Activated T-cell treated with anti-CD3 and anti-CD28 coated beads for 48 hours (primary cell): ENCODE measurements at places on chromosomes 3 and 15.

DNA sequence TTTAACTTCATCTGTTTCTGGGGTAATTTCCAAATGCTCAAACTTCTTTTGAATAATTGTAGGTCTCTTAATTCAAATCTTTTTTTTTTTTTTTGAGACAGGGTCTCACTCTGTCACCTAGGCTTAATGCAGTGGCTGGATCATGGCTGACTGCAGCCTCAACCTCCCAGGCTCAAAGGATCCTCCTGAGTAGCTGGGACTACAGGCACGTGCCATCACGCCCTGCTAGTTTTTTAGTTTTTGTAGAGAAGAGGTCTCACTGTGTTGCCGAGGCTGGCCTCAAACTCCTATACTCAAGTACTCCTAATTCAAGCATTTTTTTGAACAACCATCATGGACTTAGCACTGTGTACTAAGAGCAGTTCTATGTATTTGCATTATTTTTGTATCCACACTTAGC, 3.8 kb upstream of the SIAH2 start:
- no peak for DNase-seq

DNA sequence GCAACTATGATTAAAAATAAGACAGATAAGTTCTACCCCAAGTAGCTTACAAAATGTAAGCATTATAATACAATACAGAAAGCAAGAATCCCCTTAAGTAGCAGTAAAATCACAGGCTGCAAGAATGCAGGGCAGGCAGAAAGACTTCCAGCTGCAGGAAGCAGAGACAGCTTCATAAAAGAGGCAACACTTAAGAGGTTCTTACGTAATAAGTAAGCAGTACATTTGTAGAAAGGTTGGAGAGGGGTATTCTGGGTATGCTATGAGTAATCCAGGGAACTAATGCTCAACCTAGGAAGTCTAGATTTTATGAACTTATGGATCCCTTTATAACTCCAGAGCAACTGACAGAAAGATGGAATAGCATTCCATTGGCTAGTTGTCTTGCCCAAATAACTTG, 151.6 kb downstream of the IL5RA start:
- no peak for DNase-seq

DNA sequence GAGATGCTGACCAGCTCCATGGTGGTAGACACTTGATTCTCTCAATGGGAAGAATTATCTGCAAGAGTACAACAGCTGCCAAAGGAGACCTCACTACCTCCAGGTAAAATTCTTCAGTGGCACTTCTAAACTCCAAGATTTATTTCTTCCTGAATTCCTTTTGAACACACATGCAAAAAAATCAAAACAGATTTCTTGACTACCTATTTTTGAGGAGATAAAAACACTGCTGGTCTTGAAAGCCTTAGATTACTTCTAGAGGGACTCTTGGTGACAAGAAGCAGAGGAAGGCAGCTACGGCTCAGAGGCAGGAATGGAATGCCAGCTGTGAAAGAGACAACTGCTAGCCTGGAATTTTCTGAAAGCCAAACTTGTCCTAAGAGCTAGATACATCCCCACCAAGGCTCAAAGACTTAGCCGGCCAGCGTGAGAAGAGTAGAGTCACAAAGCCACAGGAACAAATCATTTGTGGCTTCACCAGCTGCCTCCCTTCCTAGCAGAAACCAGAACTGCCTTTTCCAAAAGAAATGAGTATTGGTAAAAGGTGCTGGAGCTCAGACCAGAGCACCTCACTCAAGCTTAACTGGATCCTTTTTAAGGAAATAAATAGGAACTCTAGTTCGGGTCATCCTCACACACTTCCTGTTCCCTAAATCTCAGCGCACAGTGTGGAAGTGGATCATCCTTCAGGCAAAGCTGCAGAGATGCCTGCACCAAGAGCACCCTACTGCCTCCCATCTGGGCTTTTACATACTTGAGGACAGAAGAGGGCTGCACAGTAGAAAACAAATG, 32.6 kb downstream of the CLK3 start:
- no peak for DNase-seq

GRCh38 chr15:69998541-69999391, 99.0 kb downstream of the TLE3 start:
- no peak for DNase-seq

DNA sequence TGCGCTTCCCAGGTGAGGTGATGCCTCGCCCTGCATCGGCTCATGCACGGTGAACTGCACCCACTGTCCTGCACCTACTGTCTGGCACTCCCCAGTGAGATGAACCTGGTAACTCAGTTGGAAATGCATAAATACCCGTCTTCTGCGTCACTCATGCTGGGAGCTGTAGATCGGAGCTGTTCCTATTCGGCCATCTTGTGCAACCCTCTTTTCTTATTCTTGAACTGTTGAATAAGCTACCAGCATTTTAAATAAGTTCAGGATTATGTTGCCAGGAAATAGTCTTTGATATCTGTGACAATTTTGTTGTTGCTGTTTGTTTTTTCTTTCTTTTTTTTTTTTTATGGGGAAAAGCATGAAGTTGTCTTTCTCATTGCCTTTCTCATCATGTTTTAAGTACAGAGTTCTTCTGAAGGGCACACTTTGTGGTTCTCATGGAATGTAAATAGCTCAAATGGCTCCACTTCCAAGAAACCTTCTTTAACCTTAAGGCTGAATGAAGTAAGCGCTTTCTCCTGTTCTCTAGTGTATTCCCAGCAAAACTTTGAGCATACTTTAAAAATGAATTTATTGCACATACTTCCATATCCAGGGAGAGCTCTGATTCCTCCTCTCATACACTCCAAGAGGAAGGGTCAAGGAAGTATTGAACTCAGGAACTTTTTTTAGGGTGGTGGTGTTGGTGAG, 468.0 kb upstream of the TBL1XR1 start:
- DNase-seq = no peak

DNA sequence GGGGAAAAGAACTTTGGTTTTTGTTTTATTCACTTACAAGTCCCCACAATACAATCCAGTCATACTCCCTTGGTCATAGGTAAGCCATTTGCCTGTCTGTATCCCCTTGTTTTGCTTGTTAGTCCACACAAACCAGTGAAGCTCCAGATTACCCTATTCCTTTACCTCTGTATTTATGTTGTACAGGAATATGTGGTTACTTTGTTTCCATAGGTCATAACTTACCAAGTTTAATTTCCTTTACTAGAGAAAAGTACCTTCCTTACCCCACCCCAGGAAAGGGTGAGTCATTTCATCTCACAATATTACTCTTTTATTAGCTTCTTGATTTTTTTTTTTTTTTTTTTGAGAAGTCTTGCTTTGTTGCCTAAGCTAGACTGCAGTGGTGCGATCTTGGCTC, 113.4 kb upstream of the LRRFIP2 start:
- no peak for DNase-seq

DNA sequence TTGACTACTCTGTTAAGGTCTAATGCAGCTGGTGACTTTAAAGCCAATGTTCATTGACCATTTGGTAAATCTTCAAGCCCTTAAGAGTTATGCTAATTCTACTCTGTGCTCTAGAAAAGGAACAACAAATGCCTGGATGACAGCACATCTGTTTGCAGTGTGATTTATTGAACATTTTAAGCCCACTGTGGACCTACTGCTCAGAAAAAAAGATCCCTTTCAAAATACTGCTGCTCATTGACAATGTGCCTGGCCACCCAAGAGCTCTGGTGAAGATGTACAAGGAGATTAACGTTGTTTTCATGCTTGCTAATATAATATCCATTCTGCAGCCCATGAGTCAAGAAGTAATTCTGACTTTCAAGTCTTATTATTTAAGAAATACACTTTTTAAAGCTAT, 110.8 kb downstream of the TBC1D5 start:
- DNase-seq = no peak

- peak; percentile 56 for DNase-seq
Observed at GRCh38 chr3:108124337-108125152, 33.7 kb upstream of the CD47 start.

DNA sequence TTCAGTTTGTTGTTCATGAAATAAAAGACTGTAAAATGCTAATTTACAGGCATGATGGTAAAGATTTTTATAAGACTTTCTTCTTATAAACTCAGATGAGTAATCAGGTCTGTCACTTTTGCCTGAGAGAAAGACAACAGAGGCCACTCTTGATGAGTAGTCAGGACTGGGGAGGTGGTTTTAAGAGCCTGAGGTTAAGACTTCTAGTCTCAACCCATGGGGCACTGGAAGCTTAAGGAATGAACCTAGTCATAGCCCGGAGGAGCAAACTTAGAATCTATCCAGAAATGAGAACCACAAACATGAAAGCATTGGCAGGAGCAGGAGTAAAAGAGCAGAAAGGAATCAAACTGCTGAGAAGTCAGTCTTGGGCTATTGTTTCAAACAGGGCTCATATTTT, 846.3 kb upstream of the ARPP21 start:
- DNase-seq = no peak

- DNase-seq = no peak
Observed at GRCh38 chr3:58484045-58484721, 7.7 kb upstream of the KCTD6 start.

DNA sequence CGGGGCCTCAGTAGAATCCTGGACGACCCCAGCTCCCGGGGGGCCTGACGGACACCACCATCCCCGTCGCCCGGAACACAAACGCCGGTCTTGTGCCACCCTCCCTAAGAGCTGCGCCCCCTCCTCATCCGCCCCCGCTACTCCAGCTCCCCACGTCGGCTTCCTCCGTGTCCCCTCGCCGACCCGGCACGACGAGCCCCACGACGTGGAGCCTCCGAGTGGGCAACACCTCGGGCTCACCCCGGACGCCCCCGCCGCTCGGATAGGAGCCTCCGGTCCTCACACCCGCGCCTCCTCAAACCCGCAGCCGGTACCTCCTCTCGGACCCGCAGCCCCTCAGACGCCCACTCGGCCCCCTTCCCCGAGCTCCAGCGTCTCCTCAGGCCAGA, 525 bp downstream of the NPTN start:
- no peak for DNase-seq

DNA sequence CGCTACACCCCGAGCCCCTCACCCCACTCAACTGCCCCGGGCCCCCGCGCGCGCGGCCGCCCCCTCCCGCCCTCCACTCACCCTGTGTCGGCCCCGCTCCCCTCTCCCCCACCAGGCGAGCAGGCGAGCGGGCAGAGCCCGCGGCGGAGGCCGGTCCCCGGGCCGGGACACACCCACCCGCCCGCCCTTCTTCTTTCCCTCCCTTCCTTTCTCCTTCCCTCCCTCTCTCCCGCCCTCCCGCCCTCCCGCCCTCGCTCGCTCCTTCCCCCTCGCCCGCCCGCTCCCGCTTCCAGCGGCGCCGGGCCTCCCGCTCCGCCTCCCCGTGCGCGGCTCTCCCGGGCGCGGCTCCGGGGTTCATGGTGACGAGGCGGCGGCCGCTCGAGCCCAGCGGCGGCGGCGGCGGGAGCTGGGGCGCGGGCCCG, at the start of gene CTDSPL:
CTDSPL (plus strand) TSS at position 261 of the 422 bp plus-strand sequence. CDS start 320 bp downstream, outside the sequence.
- DNase-seq = no peak

- DNase-seq = no peak
Observed at GRCh38 chr3:157445857-157446256, 9.2 kb downstream of the PTX3 start.

DNA sequence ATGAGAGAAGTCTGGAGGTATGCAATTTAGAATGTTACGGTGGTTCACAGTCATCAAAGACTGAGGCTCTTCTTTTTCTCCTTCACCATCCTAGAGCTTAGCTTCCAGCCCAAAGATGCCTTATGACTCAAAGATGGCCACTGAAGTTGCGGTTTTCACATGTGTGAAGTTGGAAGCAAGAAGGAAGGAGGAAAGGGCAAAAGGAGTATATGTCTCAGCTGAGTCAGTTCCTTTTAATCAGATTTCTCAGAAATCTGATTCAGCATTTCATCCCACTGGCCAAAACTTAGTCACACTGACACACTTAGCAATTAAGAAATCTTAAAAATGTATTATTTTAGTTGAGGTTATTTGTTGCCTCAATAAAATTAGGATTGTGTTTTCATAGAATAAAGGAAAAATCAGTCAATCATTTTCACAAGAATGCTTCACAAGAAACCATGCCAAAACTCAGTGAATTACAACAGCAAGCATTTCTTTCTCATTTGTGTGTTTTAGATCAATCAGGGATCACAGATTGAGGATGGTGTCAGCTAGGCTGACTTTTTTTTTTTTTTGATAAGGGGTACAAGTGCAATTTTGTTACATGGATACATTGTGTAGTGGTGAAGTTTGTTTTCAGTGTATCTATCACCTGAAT, 211.1 kb upstream of the GADL1 start:
- no peak for DNase-seq

DNA sequence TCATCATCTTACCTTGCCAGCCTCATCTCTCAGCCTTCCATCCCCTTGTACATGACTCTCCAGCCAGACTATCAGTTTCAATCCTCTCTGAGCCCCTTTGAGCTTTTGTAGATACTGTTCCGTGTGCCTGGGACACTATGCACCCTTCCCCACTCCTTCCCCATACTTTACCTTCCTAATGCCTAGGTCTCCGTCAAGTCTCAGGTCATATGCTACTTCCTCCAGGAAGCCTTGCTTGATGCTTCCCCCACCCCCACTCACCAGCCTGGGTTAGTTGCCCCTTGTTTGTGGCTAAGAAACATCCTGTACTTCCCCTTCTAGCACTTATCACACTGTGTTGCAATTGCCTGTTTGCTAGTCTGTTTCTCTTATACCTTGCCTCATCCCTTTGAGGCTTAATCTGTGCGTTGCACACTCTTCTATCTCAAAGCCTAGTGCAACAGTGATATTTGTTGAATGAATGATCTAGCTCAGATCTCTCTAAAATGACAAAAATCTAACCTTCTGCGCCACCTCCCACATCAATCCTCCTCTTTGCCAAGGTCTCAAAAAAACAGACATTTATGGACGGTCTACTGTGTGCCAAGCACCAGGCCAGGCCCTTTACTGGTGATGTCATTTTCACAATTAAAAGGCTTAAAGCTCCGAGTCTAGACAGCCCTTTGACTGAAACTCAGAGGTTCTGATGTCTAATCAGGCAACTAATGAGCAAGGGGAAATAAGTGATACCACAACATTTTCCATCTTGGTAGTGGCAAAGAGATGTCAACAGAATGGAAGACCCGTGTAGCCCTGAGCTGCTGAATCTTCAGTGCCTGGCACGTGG, 6.5 kb upstream of the USP3 start:
- no peak for DNase-seq

- no peak for DNase-seq
Observed at GRCh38 chr3:143975554-143976152, 4.0 kb downstream of the DIPK2A start.

GRCh38 chr3:143218166-143218835, 98.7 kb downstream of the CHST2 start:
- no peak for DNase-seq

GRCh38 chr3:34011171-34012101, 213.0 kb downstream of the PDCD6IP start:
- no peak for DNase-seq

DNA sequence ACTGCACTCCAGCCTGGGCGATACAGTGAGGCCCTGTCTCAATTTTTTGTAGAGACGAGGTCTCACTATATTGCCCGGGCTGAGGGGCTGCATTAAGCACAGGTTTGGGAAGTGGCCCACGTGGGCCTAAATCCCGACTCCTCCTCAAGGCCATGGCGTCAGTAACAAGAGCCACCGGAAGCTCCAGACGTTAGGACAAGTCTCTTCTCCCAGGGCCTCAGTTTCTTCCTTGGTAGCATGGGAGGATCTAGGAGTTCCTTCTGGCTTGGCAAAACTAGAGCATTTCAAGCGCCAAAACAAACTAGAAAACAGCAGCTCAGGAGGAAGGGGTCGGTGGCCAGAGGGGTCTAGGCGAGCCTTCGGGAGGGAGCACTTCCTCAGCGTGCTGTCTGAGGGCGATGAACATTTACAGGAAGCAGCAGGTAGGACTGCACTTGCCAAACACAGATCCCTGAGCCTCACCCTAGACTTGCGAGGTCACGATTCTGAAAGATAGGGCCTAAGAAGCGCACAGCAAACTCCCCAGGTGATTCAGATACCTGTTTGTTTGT, 536 bp downstream of the SNAPC5 start:
- DNase-seq = no peak

- no peak for DNase-seq
Observed at GRCh38 chr15:25671132-25671531, 192.0 kb downstream of the ATP10A start.
